ENCODE measurements at places on chromosomes 13 and 19. TPM values are rescaled to one million over a fixed set of nuclear protein-coding genes. Genes with fewer than 3 reads are reported as not detected.

Gene TARM1
- not detected for total RNA-seq

Gene LSM4
- total RNA-seq: 162 TPM

Gene CHMP2A
- 93.0 TPM for total RNA-seq

Gene ZNF563
- 11.7 TPM for total RNA-seq

Gene S1PR5
- total RNA-seq: 0.36 TPM

Gene MYPOP
- 1.6 TPM for total RNA-seq

Gene SOX21
- total RNA-seq: not detected

Gene REEP6
- 1.8 TPM for total RNA-seq

Gene CRB3
- total RNA-seq: not detected

Gene CTXN1
- 0.18 TPM for total RNA-seq

Gene SHANK1
- 2.8 TPM for total RNA-seq

Gene KCTD15
- total RNA-seq: 39.4 TPM

Gene PTH2
- not detected for total RNA-seq

Gene NLRP4
- total RNA-seq: not detected

Gene TGFBR3L
- total RNA-seq: not detected

Gene ATP1A3
- total RNA-seq: 4.9 TPM

Gene DENND1C
- total RNA-seq: not detected

Gene OLFM2
- total RNA-seq: 53.4 TPM

Gene CYP4F22
- total RNA-seq: not detected

Gene TMEM272
- not detected for total RNA-seq

Gene LCP1
- 11.7 TPM for total RNA-seq

Gene OR7E24
- not detected for total RNA-seq
